ENCODE measurements at places on chromosomes 6 and 20. TPM values are rescaled to one million over a fixed set of nuclear protein-coding genes. Genes with fewer than 3 reads are reported as not detected.

DNA sequence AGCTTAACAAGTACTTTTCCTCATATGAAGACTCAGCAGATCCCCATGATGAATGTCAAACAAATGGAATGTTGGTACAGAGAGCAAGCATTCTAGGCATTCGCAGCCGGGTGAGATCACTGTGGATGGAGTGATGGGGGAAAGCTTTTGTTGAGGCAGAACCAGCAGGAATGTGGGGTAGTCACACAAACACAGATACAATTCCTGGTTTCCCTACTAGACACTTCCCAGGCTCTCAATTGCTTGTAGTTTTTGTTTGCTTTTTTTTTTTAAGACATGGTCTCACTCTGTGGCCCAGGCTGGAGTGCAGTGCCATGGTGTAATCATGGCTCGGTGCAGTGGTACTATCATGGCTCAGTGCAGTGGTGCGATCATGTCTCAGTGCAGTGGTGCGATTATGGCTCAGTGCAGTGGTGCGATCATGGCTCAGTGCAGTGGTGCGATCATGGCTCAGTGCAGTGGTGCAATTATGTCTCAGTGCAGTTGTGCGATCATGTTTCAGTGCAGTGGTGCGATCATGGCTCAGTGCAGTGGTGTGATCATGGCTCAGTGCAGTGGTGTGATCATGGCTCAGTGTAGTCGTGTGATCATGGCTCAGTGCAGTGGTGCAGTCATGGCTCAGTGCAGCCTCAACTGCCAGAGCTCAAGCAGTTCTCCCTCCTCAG, 15.4 kb upstream of the IER3 start:
- peak; percentile 98 for DNase-seq

The LY6G6C gene
- total RNA-seq: not detected

The PKHD1 gene
- 0.02 TPM for total RNA-seq

The BPI gene
- total RNA-seq: 0.91 TPM

DNA sequence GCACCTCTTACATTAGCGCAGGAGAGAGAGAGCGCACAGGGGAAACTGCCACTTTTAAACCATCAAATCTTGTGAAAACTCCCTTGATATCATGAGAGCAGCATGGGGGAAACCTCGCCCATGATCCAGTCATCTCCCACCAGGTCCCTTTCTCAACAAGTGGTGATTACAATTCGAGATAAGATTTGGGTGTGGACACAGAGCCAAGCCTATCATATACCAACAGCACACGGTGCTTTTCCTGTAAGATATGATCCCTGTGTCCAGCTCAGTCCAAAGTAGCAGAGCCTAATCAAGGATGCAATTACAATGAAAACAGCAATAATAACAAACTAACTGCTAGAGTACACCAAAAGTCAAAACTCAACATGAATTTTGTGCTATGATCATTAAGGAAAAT, 148.7 kb upstream of the TCF21 start:
- no peak for DNase-seq

The MOXD1 gene
- 207 TPM for total RNA-seq

- no peak for DNase-seq
These were observed 73.0 kb upstream of the TSHZ2 start for GRCh38 chr20:52899041-52899608.

The MCCD1 gene
- not detected for total RNA-seq

The TNFAIP3 gene
- 7.7 TPM for total RNA-seq

The OTOR gene
- total RNA-seq: not detected

The SLC22A16 gene
- 0.42 TPM for total RNA-seq

- peak; percentile 51 for DNase-seq
These were observed 6.9 kb upstream of the NSFL1C start for GRCh38 chr20:1473246-1474220.

The POU3F2 gene
- total RNA-seq: 3.3 TPM

GRCh38 chr6:83221889-83222479, 28.8 kb downstream of the RWDD2A start:
- DNase-seq: peak; percentile 56

GRCh38 chr20:43904827-43905177, 9.8 kb upstream of the TOX2 start:
- DNase-seq: no peak

The CTAGE9 gene
- total RNA-seq: not detected

DNA sequence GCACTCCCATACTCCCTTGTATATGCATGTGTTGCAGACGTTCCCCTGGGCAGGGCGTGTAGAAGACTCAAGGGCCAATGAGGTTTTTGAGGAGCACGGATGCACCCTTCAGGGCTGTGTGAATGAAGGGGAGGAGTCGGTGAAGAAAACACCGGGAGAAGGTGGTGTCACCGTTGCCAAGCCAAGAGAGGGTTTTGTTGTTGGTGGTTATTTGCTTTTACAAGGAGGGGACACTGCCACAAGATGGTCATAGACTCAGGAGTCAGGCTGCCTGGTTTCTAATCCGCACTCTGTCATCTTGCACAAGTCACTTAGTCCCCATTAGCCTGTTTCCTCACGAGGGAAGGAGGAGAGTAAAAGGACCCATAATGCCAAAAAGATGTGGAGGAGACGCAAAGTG, 124.0 kb downstream of the PXDC1 start:
- DNase-seq: no peak

DNA sequence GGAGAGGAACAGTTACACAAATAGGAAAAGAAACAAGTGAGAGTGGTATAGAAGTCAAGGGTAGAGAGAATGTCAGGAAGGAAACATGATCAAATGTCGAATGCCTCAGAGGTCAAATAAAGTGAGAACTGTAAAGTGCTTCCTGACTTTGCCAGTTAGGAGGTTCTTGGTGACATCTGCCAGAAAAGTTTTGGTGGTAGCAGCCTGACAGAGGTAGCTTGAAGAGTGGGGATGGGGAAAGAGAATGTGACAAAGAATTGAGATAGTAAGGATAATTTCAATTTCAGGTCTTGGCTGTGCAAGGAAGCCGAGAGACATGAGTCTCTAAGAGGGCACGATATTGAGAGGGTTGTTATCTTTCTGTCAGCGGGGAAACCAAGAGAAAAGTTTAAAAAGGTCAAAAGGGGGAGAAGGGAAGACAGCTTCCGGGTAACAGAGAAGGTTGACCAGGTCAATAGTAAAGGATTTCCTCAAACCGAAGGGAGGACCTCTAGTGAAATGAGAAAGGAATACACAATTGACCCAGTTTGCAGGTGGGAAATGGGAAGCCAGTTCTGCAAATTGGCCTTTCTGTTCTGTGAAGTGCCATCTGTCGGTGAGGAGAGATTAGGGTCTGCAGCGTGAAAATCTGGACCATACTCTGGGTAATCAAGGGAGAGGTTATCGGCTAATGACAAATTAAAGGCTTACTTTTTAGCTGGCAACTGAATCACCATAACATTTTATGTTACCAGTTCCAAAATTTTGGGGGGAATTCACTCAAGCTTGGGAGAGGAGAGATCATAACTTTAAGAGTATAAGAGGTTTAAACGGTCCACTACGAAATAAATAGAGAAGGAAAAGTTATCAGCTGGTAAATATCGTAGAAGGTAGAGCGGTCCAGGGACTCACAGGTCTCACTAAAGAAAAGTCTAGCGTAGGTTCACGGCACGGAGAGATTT, 973 bp upstream of the BRD2 start:
- DNase-seq: peak; percentile 74

The BCAS1 gene
- total RNA-seq: not detected

The SLC13A3 gene
- not detected for total RNA-seq

The AGPAT1 gene
- total RNA-seq: 101 TPM

- DNase-seq: peak; percentile 72
These were observed 47.2 kb downstream of the MUC22 start for GRCh38 chr6:31057426-31058003.

DNA sequence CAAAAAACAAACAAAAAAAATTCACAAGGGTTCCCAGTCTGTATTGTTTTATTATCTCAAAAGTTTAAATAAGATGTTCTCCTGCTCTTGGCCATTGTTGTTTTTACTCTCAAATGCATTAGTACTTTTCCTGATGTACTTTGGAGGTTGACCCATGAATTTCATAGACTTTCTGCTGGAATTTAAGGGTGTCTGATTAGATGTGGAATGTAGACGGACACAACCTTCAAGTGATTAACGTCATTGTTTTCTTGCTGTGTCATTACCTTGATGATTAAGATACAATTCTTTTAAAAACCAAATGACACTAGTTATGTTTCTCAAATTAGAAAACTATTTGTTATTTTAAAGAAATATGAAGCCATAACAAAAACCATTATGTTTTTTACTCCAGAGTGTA, 421.4 kb upstream of the RUNX2 start:
- DNase-seq: peak; percentile 7

The LRRN4 gene
- total RNA-seq: 0.76 TPM
